ENCODE measurements at places on chromosomes 3 and 15.
A peak's percentile ranks its signal among the peaks of the same experiment; 100 is the strongest.

DNA sequence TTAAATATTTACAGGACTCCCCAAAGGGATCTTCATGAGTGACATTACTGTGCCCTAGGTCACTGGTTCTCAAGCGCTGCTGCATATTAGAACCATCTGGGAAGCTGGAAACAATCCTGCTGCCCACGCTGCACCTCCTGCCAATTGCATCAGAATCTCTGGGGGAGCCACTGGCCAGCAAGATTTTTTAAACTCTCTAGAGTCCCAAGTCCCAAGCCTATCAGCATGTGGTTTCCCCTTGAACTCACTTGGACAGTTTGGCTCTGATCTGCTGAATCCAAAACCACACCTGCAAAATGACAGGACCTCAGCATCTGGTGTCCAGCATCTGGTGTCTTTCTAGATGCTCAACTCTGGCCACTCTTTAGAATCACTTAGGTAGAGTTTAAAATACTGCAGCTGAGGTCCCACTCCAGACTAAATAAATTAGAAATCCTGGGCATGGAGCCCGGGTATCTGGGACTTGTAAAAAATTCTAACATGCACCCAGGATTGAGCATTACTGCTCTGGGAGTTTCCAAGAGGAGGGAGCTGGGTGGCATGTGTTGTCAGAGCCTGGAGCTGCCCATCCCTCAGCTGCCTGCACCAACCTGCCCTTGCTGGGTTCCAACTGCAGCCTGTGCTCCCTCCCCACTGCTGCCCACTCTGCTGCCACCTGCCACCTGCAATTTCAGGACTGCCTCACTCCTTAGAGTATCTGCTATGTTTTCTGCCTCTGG, 311.3 kb downstream of the SLC9A9 start:
- DNase-seq, result no peak

- DNase-seq, result no peak
Observed at GRCh38 chr3:48694610-48695392, 9.1 kb upstream of the NCKIPSD start.

DNA sequence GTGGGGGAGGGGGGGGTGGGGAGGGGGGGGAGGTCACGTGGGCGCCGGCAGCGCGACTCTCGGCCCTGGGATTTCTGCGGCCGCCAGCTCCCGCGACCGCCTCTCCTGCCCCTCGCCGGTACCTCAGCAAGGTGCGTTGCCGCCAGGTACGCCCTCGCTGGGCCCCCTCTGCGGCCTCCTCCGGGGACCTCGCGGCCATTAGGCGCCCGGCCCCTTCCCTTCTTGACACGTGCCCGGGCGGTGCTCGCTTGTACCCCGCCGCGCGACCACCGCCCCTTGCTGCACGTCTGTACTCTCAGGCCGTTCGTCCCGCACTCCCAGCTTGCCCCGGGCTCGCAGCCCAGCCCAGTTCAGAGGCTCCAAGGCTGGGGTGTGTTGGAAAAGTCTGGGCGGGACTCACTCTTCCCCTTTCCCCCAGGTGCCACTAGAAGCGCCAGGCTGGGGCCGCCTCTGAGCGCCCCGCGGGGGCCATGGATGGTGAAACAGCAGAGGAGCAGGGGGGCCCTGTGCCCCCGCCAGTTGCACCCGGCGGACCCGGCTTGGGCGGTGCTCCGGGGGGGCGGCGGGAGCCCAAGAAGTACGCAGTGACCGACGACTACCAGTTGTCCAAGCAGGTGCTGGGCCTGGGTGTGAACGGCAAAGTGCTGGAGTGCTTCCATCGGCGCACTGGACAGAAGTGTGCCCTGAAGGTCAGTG, at the start of gene MAPKAPK3:
TSS of gene MAPKAPK3 (plus strand) at position 56 of the 696 bp plus-strand sequence. CDS start at position 471, 415 bp downstream.
- no peak for DNase-seq

- no peak for DNase-seq
Observed at GRCh38 chr3:157999246-157999645, 107.0 kb downstream of the SHOX2 start.

DNA sequence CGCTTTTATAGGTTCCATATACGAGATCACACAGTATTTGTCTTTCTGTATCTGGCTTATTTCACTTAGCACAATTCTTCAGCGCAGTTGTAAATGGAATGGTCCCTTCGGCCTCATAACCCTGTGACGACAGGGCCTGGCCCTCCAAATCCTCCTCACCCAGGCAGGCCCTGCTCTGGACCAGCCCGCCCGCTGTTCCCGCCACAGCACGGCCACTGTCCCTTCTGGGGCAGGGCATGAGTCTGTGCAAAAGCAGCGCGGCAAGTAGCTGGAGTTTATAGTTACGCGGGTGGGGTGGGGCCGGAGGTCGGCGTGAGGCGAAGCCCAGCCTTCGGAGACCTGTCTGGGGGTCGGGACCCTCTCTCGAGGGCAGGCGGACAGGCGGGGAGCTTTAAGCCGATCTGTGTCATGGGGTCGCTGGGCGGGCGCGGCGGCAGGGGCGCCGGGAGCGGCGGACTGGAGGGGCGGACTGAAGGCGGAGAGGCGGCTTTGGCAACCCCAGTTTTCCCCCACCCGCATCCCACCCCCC, 543 bp downstream of the ARPIN start:
- DNase-seq, result no peak

DNA sequence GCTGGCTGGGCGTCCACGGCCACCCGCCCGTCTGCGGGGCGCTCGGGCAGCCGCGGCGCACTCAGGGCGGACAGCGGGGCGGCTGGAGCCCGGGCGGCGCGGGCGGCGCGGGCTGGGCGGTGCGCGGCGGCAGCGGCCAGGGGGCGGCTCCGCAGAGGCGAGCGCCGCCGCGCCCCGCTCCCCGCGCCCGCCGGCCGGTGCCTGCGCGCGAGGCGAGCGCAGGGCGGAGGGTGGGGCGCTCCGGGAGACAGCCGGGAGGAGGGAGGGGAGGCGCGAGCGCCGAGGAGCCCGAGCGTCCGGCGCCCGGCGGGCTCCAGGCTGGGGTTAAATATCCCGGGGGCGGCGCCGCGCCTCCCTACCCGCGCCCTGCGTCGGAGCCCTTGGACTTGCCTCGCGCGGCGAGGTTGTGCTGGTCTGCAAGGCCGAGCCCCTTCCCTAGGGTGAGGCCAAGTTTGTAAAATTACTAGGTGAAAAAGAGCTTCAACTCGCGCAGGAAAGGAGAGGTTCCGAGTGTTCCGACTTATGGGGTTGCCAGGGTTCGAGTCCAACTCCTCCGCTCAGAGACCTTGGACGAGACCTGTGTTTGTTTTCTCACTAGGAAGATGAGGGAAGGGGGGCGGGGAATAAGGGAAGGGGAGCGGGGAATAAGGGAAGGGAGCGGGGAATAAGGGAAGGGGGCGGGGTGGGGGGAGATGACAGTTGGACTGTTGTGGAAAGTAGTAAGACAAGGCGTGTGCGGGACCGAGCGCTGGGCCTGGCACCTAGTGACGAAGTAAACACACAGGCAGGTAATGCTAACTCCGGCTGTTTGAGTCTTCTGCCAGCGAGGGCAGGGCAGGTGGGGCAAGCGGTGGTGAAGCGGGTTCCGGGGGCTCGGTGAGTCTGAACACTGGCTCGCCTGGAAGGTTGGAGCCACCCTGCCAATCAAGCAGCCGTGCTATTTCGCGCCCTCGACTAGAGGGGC, at the start of gene TNFAIP8L3:
TSS of gene TNFAIP8L3 (minus strand) at position 301 of the 964 bp plus-strand sequence. CDS start 311 bp downstream, outside the sequence.
- DNase-seq, result no peak

- no peak for DNase-seq
Observed at GRCh38 chr3:95343767-95344166, 1280.9 kb downstream of the NSUN3 start.

DNA sequence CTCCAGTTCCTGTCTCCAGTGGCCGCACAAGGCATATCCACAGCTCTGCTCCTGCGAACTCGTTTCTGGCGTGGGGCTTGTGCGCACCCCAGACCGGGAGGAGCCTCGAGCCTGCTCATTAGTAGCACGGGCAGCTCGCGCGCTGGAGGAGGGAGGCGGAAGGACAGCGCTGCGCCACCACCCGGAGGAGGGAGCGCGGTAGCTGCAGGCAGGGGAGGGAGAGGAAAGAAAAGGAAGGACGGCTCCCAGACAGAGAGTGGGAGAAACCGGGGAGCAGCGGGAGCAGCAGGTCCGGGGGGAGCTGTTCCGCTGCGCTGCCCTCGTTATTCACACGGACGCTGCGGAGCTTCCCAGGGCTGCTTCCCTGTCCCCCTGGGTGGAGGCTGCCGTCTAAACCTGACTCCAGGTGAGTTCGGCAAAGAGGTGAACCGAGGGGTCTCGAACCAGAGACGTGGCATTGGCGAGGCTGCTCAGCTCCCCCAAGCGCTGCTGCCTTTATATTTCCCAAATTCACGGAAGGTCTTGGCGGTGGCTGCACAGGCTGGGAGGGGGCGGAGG, 121.3 kb upstream of the ZNF717 start:
- DNase-seq, result no peak

DNA sequence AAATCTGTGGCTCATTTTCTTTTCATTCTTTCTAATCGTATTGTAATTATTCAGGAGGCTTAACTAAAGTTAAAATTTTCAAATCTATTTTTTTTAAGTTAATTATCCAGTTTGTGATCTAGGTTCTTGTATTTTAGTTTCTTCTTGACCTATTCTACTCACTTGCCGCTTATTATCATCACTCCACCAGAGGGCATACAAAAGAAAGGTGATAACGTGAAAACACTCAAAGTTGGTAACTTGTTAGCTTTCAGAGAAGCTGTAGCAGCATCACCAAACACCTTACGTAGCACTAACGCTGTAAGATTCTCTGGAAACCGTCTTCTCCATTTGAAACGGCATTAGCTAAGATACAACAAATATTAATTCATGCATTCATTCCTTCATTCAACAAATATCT, 4.8 kb downstream of the GNB4 start:
- DNase-seq, result no peak

- DNase-seq, result no peak
Observed at GRCh38 chr15:93331545-93332167, 242.6 kb upstream of the RGMA start.

DNA sequence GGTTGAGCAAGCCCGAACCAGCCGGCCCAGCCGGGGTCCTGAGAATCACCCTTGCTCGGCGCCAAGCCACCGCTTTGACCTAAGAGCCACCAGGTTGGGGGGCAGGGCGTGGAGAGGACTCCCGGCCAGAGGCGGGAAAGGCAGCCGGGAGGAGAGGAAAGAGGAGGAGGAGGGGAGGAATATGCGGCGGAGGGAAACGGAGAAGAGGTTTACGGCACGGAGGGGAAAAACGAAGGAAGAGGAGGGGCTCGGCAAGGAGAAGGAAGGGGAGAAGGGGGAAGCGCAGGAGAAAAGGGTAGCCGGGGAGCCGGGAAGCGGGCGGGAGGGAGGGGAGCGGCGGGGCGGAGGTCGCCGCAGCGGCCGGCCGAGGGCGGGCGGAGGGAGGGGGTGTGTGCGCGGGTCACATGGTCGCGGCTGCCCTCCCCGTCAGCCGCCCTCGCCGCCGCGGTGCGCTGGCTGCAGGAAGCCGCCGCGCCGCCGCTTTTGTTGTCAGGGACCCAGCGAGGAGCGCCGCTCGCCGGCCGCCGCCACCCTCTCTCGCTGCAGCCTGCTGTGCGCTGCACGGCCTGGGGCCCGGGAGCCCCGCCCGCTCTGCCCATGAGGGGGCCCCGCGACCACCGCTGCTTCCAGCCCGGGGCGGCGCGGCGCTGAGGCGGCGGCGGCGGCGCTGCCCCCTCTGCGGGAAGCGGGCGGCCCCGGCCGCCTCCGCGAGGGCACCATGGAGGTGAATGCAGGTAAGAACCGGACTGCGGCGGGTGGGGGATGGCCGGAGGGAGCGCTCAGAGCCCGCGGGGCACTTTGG, at the start of gene NR1D2:
TSS of gene NR1D2 (plus strand) at position 426 of the 802 bp plus-strand sequence. CDS start at position 719, 293 bp downstream.
- peak; percentile 39 for DNase-seq

- DNase-seq, result no peak
Observed at GRCh38 chr3:153976891-153977554, 144.2 kb upstream of the ARHGEF26 start.

DNA sequence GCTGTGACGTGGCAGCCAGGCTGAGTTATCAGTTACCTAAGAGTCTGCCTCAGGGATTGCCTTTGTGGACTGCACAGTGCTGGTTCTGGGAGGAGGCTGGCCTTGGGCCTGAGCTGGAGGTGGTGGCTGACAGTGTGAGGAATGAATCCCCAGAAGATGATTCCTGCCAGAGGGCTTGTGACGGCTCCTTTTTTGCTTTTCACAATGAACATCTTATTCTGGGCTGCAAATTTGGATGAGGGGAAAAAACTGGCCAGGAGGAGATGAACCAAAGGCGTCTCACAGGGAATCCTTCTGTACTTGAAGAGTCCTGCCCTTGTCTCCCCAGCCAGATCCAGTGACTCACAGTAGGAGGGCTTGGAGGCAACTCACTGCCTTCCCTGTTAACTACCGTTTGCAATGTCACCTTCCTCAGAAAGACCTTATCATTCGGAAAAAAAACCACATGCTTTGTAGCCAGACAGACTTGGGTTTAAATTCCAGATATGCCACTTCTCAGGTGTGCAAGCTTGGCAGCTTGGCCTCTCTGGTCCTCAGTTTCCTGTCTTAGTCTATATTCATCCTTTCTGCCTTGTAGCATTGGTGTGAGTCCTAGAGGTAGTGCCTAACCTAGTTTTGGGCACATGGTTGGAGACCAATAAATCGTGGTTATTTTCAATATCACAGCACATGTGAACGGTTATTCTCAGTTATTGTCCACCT, 19.1 kb downstream of the ST6GAL1 start:
- DNase-seq, result no peak

- no peak for DNase-seq
Observed at GRCh38 chr15:29704950-29705597, 117.2 kb downstream of the TJP1 start.

GRCh38 chr15:88986949-88987590, 73.9 kb upstream of the MFGE8 start:
- no peak for DNase-seq

DNA sequence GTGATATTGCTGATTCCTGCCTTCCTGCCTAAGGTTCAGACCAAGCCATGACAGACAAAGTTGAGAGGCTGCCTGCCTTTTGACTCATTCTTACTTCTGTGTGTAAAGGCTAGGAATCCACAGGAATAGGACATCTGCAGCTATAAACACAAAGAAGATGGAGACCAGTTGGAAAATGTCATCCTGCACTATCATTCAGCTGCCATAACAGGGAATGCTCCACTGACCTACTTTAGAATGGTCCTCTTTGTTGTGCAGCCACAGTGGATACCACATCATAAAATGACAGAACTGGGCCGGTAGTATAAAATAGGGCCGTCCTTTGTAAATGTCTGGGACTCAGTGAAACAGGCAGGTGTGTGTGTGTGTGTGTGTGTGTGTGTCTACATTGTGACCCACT, 75.1 kb downstream of the STAC start:
- no peak for DNase-seq

DNA sequence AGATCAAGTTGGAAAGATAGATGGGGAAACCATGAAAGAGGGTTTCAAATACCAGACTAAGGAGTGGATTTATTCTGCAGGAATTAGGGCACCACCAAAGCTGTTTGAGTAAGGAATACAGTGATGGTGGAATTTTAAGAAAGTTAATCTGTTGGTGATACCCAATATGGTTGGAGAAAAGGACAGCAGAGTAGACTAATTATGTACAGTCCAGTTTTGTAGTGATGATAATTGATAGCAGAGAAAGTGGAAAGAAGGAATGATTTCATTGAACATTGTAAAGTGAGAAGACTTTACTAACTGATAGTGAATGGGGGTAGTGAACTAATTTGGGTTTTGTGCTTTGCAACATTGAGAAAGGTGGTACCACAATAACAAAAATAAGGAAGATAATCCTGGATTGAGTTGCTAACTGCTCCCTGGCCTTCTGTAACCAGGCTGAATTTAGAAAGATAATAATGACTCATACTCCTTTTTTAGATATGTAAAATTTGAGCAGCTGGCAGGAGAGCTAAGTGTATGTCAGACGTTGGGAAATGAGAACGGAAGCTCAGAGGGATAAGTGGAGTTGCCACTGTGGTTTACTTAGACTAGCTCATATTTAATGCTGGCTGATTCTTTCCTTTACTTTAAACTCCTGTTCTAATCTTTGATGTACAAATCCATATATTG, 16.9 kb downstream of the TCAIM start:
- DNase-seq, result no peak

All from stimulated activated CD4-positive, alpha-beta T cell treated with anti-CD3 and anti-CD28 coated beads, Interleukin-1b, Interleukin-23, amount 100 ng/mL, for 1 hour (primary cell).